Activated T-cell treated with anti-CD3 and anti-CD28 coated beads for 4 hours (primary cell): ENCODE measurements at places on chromosomes 6 and 20.

DNA sequence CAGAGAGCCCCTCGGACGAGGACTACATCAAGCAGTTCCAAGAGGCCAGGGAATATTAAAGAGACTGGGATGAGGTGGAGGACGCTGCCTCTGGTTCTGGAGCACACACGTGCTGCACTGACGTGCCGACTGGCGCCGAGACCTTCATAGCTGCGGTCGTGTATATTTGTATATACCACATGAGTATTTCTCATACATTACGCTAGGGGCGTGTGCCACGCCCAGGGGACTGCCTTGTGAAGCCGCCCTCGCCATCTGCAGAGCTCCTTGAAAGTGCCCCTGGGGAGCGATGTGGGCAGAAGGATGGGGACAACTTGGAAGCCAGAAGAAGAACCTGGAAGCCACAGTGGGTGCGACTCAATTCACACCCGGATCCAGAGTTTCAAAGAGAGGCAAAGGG is 78.3 kb downstream of the ISM1 start:
- DNase-seq: no peak

DNA sequence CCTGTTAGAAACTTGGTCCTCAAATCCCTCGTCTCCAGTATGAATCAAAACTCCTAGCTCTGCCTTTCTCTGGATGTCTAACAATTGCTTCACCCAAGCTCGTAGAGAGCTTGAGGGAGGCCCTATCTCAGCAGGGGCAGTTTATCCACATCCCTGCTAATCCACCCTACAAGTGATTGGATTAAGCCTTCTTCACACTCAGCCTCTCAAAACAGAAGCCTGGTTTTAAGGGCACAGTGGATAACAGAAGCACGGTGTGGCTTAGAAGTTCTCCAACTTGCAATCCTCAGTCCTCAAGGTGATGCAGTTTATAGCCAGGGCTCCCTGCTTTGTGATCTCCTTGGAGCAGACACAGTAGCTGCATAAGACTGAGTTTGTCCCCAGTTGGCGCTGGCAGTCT is 383.9 kb downstream of the KIF16B start:
- DNase-seq: no peak

DNA sequence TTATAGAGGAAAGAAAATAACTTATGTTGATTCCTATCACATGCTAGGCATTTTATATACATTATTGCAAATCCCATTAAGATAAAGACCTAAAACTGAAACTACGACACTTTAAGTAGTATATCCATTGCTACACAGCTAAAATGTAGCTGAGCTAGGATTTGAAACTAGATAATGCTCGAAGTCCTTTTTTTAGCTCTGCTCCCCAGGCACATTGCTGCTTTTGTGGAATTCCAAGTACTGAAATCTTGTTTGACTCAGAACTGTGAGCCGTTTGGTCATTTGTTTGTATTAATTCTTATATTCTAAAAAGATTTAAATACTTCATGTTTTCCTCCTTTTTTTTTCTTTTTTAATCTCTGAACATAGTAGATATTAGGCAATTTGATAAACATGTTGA is 644.8 kb downstream of the HACE1 start:
- no peak for DNase-seq

GRCh38 chr20:35298264-35298663 is 6.0 kb upstream of the FAM83C start:
- no peak for DNase-seq

GRCh38 chr6:21665110-21665391 is 71.5 kb downstream of the SOX4 start:
- no peak for DNase-seq

GRCh38 chr6:81734500-81735150 is 17.9 kb downstream of the TENT5A start:
- no peak for DNase-seq

GRCh38 chr6:90770778-90771177 is 183.9 kb upstream of the MAP3K7 start:
- DNase-seq: no peak

- no peak for DNase-seq
Observed at GRCh38 chr20:56422076-56422823, 10.2 kb downstream of the CASS4 start.

DNA sequence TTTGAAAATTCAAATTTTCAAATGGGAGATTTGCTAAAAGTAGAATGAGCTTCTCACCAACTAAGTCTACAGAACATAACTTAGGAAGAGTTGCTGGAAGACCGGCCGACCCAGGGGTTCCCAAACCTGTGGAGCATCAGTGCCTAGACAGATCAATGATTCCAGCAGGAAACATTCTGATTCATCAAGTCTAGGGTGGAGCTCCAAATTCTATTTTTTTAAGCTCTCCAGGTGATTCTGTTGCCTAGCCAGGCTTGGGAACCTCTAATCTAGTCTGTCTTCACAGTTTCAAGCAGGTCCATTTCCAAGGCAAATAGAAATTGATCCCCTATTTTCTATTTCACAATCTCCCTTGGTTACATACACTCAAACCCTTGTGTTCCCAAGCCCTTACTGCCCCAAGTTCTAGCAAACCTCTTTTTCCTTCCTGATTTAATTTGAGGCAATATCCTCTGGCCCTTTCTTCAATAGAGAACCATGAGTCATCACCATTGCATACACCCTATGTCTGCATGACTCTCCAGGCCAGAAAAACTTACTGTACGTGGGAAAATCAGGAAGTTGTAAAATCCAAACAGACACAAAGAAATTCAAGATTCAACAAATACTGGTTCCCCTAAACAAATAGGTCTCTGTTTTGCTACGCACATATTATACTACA is 8.9 kb downstream of the ATXN1 start:
- no peak for DNase-seq

- DNase-seq: no peak
Observed at GRCh38 chr6:3523271-3523670, 66.4 kb upstream of the SLC22A23 start.

DNA sequence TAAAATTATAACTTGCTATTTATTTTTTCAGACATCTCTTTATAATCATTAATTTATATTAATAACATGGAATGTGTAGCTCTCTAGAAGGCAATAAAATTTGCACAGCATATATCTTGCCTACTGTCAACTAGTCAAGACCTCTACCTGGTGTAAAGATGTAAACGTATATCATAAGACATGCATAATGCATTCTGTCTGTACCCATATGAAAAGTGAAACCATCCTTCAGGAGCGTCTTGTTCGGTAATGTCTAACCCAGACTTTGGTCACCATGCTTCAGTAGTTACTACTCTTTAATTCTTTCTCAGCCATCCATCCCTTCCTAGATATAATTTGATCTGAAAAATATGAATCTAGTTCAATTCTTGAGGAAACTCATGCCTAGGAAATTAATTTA is 21.0 kb downstream of the CEP43 start:
- DNase-seq: no peak

- no peak for DNase-seq
Observed at GRCh38 chr20:2820896-2821869, 5.0 kb downstream of the TMEM239 start.

- no peak for DNase-seq
Observed at GRCh38 chr6:137883400-137884148, 16.5 kb downstream of the TNFAIP3 start.

DNA sequence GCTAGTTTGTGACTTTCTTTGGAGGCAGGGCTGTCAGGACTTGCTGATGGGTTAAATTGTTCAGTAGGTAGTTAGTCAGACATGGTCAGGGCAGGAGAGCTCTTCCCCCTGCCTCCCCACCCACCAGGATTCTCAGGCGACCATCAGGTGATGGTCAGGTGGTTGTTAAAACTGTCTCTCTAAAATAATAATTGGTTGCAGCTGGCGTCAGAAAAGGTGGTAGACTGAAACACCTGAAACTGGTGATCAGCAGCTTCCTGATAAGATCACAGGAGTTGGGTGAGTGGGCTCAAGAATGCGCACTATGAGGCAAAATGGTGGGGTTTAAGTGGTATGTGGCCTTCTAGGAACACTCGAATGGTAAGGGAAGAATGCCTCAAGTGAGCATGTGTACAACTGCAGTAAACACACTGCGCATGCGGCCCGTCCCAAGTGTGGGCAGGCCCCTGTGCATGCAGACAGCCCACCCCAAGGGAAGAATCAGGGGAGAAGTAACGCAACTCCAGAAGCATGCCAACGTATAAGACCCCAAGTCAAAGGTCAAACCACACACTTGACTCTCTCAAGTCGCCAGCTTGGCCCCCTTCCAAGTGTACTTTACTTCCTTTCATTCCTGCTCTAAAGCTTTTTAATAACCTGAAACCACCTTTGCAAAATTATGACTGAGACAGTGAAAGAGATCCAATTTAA is 7.9 kb upstream of the BLCAP start:
- no peak for DNase-seq

DNA sequence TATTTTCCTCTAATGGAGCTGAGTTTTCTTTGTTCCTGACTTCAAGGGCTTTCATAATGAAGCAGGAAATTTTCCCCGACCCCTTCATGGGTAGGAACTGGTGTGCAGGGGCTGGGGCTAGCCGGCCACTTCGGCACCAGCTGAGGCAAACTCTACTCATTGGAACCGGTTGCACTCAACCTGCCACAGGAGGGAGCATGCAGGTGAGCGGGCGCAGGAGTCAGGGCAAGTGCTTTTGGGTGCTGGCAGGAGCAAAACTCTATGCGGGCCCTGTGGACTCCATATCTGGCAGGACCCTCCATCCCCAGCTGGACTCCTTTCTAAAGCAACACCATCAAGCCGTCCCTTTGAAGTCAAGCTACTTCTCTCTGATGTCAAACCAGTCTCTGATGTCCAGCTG is 244.2 kb downstream of the EPM2A start:
- DNase-seq: no peak

DNA sequence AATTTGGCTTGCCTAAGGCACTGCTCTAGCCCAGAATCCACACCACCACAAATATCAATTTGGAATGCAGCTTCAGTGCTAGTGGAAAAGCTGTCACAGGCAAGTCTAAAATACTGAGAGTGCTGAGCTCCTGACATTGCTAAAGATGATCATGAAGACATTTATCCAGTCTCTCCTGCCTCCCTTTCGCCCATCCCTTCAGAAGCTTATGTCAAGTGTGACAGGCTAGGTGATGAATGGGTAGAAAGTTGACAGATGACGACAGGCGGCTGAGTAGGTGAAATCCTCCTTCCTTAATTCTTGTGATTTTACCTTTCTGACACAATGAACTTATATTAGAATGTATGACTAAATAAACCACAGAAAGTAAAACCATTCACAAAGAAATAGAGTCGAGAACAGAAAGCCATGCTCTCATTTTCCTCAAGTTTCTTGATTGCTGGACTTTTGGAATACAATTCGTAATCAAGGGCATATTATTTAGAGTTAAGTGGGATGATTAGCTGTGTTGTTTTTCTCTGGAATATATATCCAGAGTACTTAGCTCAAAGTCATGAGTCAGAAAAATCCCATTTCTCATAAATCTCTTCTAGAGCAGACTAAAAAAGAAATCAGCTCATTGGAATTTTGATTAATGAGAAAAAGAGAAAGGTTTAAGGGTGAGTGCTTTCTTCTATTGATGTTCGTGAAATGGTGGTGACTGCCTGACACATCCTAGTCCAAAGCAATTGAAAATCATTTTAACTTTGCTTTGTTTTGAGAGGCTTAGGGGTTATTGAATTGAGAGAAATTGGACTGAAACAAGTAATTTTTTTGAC is 1228.2 kb upstream of the CITED2 start:
- DNase-seq: no peak

DNA sequence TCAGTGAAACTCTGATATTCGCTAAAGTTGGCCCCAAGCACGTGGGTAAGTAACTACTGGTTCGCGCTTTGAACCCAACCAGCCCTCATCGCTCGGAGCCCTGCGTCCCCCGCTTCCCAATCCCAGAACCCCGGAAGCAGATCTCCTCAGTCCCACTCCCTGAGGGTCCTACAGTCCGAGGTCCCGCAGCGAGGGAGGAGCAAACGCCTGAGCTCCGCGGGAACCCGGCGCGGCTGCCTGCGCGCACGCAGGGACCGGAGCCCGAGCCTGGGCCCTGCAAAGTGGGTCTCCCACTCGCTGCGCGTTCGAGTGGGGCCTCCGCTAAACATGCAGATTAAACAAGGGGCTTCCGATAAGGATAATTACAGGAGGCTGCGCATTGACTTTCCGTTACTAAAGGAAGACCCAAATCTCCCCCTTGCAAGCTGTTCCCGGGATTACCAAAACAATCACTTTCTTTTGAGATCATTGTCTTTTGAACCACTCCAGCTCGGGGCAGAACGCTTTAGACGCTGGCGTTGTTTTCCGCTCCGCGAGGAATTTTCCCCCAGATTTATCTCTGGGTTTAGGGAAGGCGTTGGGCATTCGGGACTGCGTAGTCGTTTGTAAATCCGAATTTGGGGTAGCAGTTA is 1.3 kb upstream of the VSX1 start:
- DNase-seq: no peak

DNA sequence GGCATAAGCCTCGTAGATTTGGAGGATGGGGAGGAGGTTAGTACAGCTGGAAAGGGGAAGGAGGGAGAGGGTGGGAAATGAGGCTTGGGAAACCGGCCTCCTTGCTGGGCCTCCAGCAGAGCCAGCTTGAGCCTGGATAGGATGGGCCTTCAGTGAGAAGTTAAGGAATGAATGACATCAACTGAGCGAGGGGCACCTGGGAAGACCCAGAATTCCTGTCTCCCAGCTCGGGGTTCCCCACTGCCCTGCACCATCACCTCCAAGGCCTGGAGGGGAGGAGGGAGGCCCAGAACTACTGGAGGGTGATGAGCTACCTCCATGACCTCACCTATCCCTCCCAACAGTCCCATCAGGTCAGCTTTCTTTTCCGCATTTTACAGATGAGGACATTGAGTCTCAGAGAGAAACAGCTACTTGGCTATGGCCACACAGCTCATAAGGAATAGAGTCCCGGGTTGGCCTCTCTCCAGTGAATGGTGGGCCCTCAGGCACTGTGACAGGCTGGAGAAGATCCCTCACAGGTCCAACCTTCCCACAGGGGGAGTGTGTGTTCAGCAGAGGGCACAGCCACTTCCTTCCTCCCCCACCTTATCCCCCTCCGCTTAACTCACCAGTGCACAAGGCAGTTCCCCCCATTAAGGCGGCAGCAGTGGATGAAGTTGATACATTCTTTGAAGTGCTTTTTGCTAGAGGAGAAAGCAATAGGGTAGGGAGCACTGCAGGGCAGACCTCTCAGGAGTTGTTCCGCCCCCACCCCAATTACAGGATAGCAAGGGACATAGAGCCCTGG is 6.8 kb downstream of the DUSP15 start:
- no peak for DNase-seq

DNA sequence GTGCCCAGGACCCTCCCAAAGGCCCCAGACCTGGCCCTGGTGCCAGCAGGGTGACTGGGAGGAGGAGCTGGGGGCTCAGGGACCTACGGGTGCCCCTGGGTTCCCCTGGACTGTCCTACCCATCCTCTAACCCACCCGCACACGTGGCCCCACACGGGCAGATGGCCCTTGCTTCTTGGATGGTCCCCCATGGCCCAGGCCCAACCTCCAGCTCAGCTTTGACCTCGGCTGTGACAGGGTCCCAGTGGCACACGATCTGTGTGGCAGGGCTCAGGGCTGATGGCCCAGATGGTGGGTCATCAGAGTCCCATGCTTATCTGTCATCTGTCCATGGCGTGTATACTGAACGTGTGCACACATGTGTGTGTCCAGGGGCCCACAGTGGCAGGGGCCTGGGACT is 4.0 kb downstream of the NTSR1 start:
- no peak for DNase-seq

DNA sequence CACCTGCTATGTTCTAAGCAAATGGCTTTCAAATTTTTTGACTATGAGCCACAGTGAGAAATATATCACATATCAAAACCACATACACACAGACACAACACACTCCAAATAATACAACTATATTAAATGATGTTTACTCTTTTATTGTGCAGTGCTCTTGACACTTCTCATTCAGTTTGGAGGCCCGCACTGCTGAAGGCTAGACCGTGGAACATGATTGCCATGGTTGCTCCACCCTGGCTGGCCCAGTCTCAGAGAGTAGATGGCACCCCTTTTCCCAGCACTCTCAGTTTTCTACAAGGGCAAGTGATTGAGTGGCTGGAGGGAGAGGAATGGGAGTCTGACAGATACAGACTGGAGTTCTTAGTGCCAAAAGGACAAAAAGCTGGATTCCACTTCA is 86.9 kb downstream of the SH3BGRL2 start:
- no peak for DNase-seq
